Lower leg skin (tissue), 4 donors: ENCODE measurements at places on chromosomes 5 and 9. TPM values are rescaled to one million over a fixed set of nuclear protein-coding genes. Genes with fewer than 3 reads are reported as not detected.

- no peak for DNase-seq
Measured at GRCh38 chr9:116715751-116716150, 28.6 kb downstream of the TRIM32 start.

GRCh38 chr9:137085920-137086530 is 760 bp upstream of the MAN1B1 start:
- no peak for DNase-seq

The NR4A3 gene
- total RNA-seq: 1.6 TPM

GRCh38 chr5:56534102-56534829 is 281.1 kb upstream of the MAP3K1 start:
- no peak for DNase-seq

DNA sequence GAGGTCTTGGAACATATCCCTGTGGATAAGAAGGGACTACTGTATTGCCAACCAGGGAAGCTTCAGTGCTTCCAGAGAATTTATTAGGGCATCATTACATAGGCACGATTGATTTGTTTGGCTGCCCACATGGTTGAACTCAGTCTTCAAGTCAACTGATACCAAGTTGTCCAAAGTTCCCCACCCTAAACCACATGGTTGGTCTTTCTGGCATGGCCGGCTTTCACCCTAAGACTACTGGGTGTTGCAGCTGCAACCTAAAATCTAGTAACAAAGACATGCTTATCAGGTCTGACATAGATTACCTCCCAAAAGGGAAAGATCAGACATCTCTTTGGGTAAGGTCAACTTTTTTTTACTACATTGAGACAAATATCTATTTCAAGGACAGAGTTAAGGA is 37.0 kb downstream of the FAF2 start:
- DNase-seq: no peak

GRCh38 chr9:109537288-109537687 is 39.2 kb upstream of the PTPN3 start:
- DNase-seq: no peak

DNA sequence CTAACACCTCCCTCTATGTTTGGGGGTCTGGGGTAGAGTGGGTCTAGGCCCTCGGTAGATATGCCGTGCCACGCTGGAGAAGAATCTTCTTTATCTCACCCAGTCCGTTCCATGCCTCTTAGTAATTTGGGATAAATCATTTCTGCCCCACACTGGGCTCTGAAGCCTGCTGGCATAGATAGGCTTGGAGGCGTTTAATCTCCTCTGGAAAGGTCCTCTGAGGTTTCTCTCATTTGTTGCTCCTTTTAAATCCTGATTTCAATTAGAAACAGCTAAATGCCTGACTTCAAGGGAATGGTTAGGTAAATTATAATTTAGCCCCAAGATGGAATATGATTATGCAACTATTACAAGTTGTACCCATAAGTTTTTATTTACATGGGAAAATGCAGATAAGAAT is 57.8 kb upstream of the AKNA start:
- peak; percentile 32 for DNase-seq

DNA sequence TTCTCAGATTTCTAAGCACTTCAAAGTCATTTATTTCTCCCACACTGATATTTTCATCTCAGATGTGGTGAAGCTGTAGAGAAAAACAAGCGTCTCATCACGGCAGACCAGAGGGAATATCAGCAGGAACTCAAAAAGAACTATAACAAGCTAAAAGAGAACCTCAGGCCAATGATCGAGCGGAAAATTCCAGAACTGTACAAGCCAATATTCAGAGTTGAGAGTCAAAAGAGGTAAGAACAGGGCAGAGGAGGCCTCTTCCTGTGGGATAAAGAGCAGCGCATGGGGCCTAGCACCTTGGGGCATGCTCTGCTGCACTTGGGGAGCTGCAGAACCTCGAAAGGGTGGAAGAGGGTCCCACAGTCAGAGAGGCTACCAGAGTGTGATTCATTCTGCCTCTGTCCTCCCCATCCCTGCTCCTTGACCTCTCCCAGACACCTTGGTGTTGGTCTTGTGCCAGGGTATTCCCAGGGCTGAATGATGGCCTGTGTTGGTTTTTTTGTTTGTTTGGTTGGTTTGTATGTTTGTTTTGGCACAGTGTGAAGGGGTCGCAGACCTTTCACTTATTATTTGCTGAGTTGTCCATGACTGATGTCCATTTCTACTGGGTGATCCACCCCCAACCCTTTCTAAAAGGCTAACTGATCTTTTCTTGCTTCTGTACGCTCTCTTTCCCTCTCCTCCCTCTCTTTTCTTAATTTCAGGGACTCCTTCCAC is 248.9 kb downstream of the DOCK8 start:
- DNase-seq: no peak

GRCh38 chr9:116264361-116264760 is 110.8 kb downstream of the PAPPA start:
- no peak for DNase-seq

- no peak for DNase-seq
Measured at GRCh38 chr9:76516350-76516749, 57.4 kb downstream of the GCNT1 start.

- no peak for DNase-seq
Measured at GRCh38 chr5:39187831-39188731, 31.3 kb downstream of the FYB1 start.

The HDAC3 gene
- total RNA-seq: 55.1 TPM

- DNase-seq: peak; percentile 15
Measured at GRCh38 chr9:97954550-97954989, 16.6 kb upstream of the HEMGN start.

GRCh38 chr5:123530728-123531127 is 18.8 kb downstream of the CSNK1G3 start:
- DNase-seq: no peak

- no peak for DNase-seq
Measured at GRCh38 chr9:98709968-98710965, 1.5 kb upstream of the GABBR2 start.

The IL33 gene
- total RNA-seq: 4.1 TPM

DNA sequence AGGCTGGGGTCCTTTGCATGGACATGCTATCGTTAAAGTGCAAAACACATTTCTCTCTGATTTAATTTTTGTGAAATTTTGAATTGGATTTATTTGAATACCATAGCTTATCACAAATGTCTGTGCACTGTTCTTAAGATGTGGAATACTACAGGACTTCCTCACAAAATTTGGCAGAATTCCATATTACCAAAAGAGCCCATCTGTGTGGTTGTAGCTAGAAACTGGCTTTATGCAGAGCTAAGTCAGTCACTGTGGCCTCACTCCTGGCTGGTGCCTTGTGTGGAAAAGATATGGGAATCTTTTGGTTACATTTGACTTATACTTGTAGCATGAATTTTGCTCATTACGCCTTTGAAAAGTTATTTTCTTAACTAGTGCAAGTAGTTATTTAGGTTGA is 35.5 kb downstream of the ACO1 start:
- no peak for DNase-seq
